ENCODE measurements at places on chromosomes 3 and 15.

DNA sequence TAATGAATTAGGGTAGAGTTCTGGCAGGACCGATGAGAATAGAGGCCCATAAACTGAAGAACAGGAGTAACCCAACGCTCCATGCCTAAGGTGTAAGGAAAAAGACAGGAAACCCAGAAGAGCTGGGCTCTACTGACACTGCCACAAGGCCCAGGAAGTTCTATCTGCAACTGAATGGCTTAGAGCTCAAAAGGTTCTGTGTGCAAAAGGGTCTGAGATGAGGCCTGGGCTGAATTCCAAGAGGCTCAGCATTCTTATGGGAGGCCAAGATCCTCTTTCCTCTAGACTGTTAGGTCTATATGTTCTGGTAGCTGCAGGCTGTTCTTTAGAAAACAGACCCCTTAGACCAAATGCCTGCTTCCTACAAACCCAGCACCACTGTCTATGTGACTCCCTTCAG, 30.5 kb upstream of the PRSS50 start:
- DNase-seq, result no peak

DNA sequence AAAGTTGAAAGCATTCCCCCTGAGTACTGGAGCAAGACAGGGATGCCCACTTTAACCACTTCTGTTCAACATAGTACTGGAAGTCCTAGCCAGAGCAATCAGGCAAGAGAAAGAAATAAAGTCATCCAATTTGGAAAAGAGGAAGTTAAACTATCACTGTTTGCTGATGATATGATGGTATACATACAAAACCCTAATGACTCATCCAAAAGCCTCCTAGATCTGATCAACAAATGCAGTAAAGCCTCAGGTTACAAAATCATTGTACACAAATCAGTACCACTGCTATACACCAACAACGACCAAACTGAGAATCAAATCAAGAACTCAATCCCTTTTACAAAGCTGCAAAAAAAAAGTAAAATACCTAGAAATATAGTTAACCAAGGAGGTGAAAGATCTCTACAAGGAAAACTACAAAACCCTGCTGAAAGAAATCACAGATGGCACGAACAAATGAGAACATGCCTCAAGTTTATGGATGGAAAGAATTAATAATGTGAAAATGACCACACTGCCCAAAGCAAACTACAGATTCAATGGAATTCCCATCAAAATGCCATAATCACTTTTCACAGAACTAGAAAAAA, 40.3 kb downstream of the RPL39L start:
- DNase-seq, result no peak

GRCh38 chr3:79264892-79265291, 502.9 kb downstream of the ROBO1 start:
- DNase-seq, result no peak

DNA sequence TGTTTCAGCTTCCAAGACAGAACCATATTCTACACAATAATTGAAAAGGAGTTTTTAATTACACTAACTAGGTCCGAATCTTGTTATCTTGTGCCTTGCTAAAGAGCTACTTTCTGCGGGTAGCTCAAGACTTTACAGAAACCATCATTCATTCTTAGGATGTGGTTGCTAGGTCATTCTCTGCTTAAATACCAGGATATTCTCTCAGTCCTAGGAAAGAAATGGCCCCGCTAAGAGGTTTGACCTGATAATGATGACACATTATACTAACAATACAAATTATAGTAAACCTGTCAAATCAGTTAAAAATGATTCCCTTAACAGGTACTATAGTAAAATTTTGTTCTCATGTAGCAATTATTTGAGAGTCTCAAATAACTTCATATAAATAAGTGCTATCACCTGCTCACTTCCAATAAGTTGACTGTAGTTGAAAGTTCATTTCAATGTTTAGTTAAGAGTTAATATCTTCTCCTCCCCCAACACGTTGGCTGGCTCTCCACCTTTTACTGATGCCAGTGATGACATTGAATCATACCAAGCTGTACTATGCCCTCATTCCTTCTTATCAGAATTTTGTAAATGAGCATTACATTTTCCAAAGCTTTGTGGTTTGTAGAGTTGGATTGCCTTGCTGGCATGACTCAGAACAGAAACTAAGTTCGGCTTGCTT, 3.6 kb upstream of the C3orf85 start:
- no peak for DNase-seq

- no peak for DNase-seq
Measured at GRCh38 chr3:17133632-17134545, 249.1 kb downstream of the PLCL2 start.

- no peak for DNase-seq
Measured at GRCh38 chr3:198017090-198017489, 57.1 kb downstream of the LMLN start.

DNA sequence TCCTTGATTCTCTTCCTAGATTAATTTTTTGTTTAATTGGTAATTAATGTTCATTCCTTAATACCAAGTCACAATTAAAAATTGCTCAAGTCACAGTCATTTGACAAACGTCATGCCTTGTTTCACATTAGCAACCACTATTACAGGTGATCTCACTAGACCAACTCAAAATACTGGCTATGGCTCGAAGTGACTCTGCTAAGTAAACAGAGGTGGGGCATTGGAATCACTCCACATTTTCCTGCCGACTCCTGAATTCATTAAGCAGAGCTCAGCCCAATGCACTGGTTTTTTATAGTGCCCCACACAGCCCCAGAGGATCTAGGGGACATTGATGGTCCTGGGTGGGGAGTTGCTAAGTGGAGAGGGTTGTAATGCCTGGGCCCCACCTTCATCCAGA, 201.2 kb upstream of the NSMCE3 start:
- DNase-seq, result no peak

DNA sequence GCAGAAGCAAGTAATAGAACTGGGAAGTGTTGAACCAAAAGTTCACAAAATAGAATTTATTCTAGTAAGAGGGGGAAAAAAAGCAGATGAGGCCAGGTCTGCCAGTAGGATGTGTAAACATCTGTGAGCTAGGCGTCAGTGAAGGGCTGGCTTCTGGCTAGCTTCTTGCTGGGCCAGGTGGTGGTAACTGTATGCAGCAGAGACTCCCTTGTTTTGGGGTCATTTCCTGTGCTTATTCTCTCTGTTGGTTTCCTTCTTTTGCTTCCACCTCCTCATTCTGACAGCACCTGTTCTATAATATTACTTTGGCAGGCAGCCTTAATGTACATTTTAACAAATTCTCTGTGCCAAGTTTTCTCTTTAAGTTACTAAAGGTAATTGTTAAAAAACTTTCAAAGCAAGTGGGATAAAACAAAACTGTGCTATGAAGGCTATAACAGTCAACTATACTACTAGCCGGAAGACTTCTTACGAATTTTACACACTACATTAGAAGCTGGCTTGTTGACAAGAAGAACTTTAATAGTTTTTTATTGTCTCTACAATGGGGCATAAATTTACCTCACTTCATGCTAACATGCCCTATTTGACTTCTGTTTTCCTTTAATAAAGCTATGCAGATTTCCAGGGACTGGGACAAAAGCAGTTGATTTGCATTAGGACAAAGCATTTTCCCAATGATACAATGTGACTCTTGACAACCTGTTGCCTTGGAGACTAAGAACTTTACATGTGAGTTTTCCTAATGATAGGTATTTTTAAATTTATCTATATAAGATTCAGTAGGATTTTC, 318.8 kb upstream of the NAALADL2 start:
- no peak for DNase-seq

DNA sequence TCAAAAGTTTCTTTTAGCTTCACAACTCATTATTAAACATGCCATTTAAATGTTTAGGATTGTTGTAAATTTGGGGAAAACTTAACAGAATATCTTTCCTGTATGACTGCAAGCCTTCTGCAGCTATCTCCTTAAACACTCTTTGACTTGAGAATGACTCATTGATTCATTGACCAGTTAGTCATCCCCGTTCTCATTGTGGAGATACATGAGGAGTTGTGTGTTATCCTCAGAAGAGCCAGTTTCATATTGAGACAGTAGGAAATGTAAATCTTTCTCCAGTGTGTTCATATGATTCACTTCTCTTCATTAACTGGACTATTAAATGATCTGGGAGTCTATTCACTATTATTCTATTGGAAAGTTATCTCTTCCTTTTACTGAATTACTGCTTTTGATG, 83.0 kb downstream of the CRYGS start:
- no peak for DNase-seq

GRCh38 chr15:63971427-63971805, 74.9 kb downstream of the DAPK2 start:
- DNase-seq, result peak; percentile 38

DNA sequence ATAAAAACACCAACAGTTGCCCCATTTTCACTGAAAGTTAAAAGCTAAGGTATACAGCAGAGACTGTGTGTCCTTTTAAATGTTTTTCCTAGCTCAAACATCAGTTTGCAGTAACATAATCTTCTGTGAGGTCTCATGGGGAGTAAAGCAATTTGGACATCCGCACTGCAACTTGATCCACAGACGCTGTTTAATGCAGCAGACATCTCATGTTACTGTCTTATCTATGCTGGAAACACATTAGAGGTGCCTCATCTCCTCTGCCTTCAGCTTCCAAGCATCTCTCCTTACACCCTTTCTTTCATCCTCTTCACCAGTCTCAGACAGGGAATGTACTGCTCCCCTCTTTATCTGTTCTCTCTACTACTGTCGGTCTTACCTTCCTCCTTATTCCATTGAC, 53.7 kb upstream of the ATP11B start:
- no peak for DNase-seq

DNA sequence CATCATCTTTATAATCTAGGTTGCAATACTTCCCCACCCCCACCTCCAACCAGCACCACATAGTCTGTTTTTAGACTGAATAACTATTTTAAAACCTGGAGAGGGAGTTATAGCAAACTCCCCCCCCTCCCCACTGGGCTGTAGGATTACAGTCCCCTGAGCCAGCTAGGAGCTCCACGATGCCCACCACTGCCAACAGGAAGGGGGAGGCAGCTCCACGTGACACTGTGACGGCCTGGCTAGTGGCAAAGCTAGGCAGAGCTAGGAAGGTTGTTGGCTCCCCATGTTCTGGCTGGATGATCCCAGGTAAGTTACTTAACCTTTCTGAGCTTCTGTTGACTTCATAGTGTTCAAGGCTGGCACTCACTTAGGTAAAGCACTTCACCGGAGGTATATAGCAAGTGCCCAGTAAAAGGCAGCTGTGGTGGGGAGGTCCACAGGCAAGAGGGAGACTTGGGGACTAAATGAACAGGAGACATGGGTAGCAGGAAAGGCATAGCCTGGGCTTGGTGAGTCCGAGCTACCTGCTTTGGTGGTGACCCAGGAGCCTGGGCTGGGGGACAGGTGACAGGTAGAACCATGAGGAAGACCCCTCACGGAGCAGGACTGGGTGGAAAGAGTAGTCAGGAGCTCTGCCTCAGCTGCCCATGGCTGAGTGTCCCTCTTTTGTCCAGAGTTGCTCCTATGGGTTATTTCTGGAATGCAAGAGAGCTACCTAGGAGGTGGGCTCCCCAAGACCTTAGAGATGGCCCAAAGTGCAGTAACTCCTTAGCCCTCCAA, 4.0 kb upstream of the TBC1D21 start:
- no peak for DNase-seq

- no peak for DNase-seq
Measured at GRCh38 chr3:75014008-75014407, 399.5 kb upstream of the CNTN3 start.

- no peak for DNase-seq
Measured at GRCh38 chr3:158830391-158830790, 28.5 kb downstream of the MFSD1 start.

DNA sequence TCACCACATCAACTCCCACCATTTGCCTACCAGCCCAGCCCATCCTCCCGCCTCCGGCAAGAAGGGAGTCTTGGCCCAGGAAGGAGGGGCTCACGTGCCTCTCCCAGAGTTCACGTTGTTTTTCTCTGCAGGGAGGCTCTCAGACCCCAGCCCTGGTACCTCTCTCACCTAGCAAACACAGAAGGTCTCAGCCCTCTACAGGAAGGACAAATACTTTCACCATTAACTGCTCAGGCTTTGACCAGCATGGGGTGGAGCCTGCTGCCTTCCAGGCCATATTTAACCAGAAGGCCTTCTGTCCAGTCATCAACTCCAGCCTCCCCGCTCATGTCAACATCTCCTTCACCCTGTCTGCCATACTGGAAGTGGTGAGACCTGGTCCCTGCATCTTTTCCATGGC, 19.0 kb upstream of the HTR3E start:
- no peak for DNase-seq

GRCh38 chr15:76391847-76392246, 55.3 kb downstream of the ISL2 start:
- DNase-seq, result no peak

DNA sequence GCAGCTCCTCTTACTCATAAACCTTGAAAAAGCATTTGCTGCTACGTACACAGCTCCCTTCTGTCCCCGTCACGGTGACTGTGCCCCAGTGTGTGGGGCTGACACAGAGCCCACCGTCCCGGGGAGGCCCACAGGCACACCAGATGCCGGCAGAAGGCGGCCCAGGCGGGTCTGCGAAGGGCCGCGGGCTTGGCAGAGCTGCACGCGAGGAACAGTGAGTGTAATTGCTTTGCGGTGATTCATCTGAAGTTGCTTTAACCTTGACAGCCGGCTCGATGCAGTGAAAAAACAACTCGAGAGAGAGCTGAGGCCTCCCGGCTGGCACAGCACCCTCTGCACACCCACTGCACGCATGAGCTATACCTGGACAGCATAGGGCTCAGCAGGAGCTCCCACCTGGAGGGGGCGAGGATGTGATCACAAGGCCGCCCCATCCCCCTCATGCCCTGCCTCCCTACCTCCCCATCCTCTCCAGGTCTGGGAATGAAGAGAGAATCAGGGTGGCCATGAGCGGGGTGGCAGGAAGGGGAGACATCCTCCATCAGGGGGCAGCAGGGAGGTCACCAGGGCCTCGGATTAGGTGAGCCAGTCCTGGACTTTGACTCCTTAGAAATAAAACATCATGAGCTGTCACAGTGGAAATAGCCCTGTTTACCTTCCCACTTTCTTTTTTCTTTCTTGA, 172.7 kb downstream of the MEGF11 start:
- DNase-seq, result no peak

- no peak for DNase-seq
Measured at GRCh38 chr3:64438812-64439211, 213.5 kb upstream of the PRICKLE2 start.

DNA sequence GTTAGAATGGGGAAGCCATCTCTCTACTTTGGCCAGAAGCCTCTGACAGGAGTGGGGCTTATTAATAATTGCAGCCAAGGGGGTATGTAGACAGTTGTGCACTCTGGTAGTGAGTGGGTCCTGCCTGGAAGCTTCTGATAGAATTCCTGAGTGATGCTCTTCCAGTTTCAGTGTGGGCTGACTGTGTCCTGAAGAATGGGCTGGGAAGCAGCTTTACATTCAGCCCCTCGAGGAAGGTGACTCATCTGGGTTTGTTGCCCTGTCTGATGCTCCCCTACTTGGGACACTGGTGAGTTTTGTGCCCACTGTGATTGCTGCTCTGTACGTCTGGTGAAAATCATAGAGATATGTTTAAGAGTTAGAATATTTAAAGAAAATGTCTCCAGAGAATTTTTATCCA, 444.7 kb upstream of the RBMS3 start:
- DNase-seq, result no peak

GRCh38 chr15:29046977-29047376, 161.2 kb downstream of the APBA2 start:
- DNase-seq, result no peak

Data from activated gamma-delta T cell treated with Interleukin-2 at 50 U/mL for 16 hours (primary cell).